NCI-H460 (cell line): ENCODE measurements at places on chromosomes 11 and 22. TPM values are rescaled to one million over a fixed set of nuclear protein-coding genes. Genes with fewer than 3 reads are reported as not detected.

DNA sequence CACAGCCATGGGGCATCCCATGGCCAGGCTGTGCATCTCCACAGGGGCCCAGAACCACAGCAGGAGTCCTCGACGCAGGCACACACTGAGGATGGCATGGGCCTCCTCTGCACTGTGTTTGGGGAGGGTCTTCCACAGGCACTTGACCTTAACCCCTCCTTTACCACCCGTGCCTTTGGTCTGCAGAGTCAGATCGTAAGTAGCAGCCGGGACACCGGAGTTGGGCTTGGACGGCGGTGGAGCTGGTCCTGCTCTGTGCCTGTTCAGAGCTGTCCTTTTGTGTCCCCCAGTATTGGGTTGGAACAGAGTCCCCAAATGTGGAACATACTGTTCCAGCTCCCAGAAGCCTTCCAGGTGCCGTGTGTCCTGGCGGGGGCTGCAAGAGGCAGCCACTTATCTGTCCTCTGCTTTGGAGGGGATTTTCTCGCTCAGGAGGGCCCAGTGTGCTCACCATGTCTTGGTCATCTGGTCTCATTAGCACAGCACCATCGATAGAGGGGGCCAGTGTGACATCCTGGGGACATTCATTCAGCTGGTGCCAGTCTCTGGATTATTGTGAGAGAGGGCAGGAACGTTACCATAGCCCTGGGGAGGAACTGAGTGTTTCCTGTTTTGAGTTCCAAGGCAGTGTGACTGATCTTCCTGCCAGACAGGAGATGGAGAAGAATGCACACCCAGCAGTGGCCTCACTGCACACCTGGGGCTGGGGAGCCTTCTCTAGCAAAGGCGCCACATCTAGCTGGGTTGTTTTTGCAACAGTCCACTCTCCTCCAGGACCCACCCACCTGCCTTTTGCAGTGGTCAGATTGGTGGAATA, 12.4 kb downstream of the CRELD2 start:
- peak; percentile 77 for DNase-seq

OR10A4 gene
- total RNA-seq: not detected in 2 replicates

DNA sequence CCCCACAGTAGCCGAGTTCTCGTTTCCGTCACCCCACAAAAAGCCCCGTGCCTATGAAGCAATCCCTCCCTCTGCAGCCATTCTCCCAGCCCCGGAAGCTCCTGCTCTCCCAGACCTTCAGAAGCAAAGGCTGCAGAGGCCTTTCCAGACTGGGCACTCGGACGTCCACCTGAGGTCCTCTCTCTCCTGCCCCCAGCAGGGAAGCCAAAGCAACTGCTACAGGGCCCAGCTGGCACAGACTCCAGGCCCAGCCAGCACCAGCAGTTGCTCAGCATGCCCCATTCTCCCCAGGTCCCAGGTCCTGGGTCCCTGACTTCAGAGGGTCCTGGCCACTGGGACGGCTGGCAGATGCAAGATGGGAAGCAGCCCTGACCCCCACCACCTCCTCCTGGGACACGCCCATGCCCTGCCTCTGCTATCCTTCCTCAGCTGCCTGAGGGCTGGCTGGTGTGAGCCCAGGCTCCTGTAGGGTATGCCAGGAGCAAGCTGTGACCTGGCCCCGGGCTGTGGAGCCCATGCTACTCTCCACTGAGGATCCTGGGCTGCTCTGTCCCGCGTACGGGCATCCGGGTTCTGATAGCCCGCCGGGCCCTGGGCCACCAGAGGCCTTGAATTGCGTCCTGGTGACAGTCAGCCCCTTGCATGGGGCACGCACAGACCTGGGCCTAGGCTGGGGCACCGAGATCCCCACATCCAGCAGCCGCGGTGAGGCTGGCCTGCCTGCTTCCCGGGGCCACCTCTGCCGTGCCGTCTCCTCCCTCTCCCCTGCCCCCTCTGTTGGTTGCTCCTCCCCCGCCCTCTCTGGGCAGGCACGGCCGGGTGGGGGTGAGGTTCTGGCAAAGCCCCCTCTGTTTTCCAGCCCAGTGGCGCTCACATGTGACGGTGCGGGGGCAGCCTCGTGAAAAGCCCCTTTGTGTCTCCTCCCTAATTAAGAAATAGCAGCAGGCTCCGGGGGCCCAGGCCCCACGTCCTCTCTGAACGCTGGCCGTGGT, 1310.3 kb downstream of the BRD1 start:
- DNase-seq: no peak

IFITM2 gene
- 44.7 and 71.8 TPM in 2 replicates for total RNA-seq

OR10A2 gene
- not detected in 2 replicates for total RNA-seq

GRAMD1B gene
- 260 and 279 TPM in 2 replicates for total RNA-seq

GRCh38 chr22:50568626-50569025, 5.9 kb upstream of the SYCE3 start:
- DNase-seq: no peak

DNA sequence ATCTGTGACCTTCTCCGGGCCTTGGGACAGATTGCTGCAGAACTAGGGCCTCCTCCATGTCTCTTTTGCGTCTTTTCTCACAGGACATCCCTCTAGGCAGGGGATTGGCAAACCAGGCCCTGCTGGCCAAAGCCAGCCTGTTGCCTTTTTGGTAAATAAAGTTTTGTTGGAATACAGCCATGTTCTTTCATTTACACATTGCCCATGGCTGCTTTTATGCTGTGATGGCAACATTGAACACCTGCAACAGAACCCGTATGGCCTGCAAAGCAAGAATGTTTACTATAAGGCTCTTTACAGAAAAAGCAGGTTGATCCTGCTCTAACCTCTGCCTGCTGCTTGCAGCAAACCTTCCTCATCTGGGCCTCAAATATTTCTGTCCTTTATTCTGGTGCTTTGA, 56.8 kb upstream of the B3GAT1 start:
- DNase-seq: no peak

DNA sequence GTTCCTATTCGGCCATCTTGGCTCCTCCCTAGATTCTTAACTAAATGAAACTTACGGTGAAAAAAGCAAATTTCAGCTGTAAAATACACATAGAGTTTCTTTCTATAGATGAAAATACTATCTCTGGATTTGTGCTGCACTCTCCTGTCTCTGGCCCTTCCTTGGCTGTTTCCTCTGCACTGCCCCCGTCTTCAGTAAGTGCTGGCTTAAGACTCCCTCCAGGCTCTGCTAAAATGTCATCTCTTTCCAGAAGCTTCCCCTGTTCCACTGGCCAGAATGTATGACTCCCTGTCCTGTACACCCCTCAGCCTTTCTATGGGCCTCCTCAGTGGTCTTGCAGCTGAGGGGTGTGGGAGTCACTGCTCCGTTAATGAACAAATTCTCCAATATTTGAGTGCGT, 109.1 kb upstream of the NARS2 start:
- DNase-seq: no peak

- no peak for DNase-seq
These were observed 8.0 kb downstream of the TMEM86A start for GRCh38 chr11:18706330-18707243.

DNAJB13 gene
- total RNA-seq: not detected in 2 replicates

- DNase-seq: no peak
These were observed 360.2 kb downstream of the CADM1 start for GRCh38 chr11:115144014-115144413.

- DNase-seq: no peak
These were observed 30.8 kb downstream of the EXT2 start for GRCh38 chr11:44126304-44126703.

DNA sequence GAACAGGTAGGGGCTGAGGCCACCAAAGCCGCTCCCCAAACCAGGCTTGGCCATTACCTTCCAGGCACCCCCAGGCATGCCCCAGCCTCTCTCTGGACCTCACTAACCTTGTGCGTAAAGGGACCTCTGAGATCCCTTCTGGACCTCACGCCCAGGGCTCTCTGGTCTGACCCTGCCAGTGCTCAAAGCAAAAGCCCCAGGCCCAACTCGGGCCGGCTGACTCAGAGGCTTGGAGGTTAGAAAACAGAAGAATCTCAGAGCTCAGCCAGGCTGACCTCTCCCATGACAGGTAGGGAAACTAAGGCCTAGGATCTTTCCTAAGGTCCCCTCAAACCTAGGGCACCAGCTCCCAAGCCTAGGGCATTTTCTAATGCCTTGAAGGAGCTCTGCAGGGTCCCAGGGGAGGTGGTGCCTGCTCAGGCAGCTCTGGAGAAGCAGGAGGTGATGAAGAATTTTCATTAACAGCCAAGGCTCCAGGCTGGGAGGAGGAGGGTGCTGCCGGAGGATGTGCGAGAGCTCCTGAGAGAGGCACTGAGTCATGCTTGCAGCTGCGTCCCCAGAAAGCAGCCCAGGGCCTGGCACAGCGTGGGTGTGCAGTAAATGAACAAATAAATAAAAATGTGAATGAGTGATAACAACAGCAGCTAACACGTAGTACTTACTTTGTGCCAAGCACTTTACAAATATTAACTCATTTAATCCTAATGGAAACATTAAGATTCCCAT, 25.6 kb downstream of the ARRB1 start:
- DNase-seq: peak; percentile 24

ARSA gene
- 14.0 and 14.5 TPM in 2 replicates for total RNA-seq

- no peak for DNase-seq
These were observed 6.3 kb downstream of the GRK2 start for GRCh38 chr11:67272327-67273259.

DNA sequence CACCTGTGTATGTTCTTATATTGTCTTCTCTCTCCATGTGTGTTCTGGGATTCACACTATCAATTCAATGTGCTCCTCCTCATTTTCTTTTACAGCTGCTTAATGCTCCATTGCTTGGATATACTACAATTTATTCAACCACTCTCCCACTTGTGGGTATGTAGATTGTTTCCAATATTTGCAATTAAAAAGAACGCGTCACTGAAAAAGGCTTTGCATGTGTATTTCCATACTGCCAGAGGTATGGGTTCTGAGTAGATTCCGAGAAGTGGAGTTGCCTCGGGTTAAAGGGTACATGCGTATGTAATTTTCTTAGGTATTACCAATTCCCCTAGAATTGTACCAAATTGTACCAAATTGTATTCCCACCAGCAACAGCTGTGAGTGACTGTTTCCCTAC, 7.0 kb upstream of the CAPN5 start:
- no peak for DNase-seq

SAA2 gene
- not detected in 2 replicates for total RNA-seq

DNA sequence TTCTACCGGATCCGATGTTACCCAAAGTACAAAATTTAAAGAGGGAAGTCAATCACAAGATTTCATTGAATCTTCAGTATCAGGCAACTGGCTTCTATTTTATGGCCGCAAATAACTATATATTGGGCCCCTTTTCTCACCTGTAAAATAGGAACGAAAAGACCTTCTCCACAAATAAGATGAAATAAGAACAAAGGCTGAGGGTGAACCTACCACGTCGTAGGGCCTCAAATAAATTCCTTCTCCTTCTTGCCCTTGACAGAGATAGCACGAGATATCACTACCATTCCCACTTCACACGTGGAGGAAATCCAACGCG, 794 bp upstream of the EMSY start:
- DNase-seq: no peak

VSTM5 gene
- total RNA-seq: not detected in 2 replicates

DNA sequence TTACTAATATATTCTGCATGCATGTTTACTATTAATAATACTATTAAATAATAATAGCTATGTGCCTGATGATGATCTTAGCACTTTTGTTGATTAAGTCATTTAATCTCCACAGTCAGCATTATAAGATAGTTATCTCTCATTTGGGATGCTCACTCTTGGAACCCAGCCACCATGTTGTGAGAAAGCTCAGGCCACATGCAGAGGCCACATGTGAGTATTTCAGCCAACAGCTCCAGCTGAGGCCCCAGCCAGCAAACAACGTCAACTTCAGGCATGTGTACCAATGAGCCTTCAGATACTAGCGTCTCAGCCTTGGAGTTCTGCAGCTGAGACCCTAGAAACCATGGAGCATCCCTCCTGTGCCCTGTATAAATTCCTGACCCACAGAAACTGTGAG, 798.1 kb upstream of the LRRC4C start:
- no peak for DNase-seq

MS4A3 gene
- not detected in 2 replicates for total RNA-seq

CD3E gene
- not detected in 2 replicates for total RNA-seq

DNA sequence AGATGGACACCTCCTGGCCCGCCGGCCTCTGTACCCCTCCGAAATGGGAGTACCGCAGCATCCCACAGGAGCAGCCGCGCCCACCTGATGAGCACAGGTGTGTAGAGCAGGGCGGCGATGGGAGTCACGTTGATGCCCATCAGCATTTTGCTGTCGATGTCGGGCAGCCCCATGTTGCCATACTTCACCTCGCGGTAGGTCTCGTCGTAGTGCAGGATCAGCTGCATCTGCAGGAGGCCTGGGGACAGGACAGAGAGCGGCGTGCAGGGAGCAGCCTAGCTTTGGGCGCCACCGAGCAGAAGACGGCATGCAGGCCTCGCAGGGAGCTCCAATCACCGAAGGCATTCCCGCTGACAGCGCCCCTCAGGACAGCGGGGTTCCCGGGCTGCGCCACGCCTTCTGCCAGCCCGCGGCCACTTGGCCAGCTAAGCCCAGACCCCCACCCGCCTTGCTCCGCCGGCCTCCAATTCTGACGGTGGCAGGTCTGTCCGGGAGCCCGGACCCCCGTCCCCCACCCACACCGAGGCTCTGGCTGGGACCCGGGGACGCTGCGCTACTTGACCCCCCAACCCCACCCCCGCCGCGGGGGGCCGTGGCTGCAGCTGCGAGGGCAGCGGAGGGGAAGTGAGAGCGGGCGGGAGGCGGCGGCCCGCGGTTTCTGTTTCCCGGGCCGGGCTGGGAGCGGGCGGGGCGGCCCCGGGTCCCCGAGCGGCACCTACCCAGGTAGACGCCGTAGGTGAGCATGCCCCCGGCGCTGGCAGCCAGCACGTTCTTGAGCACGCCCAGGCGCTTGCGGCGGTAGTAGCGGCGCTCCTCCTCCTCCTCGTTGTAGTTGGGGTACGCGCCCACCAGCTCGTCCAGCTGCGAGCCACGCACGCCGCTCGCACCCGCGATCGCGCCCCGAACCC, 705 bp downstream of the UNC93B1 start:
- no peak for DNase-seq

GRCh38 chr11:7904917-7905316, 26.2 kb downstream of the OR10A6 start:
- DNase-seq: no peak

GRCh38 chr22:44815099-44816070, 63.0 kb downstream of the ARHGAP8 start:
- no peak for DNase-seq

TIMM8B gene
- total RNA-seq: 63.3 and 69.5 TPM in 2 replicates

TP53I11 gene
- total RNA-seq: 0.20 TPM in 1 of 2 replicates, not detected in the other

DNA sequence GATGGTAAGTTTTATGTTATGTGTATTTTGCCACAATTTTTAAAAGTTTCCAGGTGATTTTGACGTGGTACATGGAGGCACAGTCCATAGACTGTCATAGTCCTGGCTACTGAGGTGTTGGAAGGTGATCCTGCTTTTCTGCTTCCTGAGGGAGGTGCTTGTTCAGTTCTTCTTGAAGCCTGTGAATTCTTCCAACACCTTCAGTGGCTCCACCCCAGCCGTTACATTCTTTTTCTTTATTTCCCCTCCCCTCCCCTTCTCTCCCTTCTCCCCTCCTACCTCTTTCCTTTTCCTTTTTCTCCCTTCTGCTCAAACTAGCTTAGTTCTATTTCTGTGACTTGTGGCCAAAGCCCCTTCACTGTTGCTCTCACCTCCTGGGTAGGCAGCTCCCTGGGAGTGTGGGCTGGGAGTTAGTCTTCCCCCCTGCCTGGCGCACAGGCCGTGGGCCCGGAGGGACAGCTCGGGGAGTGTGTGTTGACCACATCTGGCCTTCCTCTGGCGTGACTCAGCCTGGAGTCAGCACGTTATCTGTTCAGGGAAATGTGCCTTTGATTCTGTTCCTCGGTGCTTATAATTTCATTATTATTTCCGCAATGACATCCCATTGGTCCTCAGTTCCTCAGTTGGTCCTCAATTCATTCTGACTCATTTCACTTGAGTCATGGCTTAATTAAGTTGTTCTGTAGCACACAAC, 566.2 kb downstream of the TBC1D22A start:
- peak; percentile 15 for DNase-seq

GRCh38 chr22:28346308-28346707, 333.3 kb downstream of the TTC28 start:
- DNase-seq: no peak
